Lung microvascular endothelial cell (primary cell): ENCODE measurements at places on chromosomes 3 and 15. TPM values are rescaled to one million over a fixed set of nuclear protein-coding genes. Genes with fewer than 3 reads are reported as not detected.

GRCh38 chr15:95091444-95091843, 860.1 kb downstream of the MCTP2 start:
- no peak for DNase-seq

The CYP11A1 gene
- not detected in 2 replicates for total RNA-seq

DNA sequence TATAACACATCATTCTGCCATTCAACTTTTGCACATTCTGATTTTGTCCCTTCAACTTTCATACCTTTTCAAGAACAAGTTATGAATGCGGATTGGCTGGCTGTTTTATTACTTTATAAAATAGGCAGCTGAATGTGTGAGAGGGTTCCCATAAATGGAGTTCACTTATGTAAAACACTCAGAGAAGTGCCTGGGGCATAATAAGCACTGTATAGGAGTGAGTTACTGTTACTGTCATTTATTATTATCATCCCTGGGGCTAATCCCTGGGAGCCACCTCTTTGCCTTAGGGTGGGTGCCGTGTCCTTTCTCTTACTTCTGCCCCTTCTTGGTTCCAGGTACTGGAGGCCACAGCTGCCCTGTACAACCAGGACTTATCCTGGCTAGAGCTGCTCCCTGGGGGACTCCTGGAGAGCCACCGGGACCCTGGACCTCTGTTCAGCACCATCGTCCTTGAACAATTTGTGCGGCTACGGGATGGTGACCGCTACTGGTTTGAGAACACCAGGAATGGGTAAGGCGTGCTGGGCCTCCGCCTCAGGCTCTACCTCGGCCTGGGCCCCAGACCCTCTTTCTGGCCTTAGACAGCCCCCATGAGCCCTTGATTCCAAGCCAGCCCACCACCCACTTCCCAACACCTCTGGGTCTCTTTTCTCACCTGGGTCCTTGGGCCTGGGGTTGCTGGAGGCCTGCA, 10.9 kb downstream of the DUOX1 start:
- DNase-seq = no peak

The DNAH12 gene
- total RNA-seq = under 0.01 TPM in 1 of 2 replicates, not detected in the other

DNA sequence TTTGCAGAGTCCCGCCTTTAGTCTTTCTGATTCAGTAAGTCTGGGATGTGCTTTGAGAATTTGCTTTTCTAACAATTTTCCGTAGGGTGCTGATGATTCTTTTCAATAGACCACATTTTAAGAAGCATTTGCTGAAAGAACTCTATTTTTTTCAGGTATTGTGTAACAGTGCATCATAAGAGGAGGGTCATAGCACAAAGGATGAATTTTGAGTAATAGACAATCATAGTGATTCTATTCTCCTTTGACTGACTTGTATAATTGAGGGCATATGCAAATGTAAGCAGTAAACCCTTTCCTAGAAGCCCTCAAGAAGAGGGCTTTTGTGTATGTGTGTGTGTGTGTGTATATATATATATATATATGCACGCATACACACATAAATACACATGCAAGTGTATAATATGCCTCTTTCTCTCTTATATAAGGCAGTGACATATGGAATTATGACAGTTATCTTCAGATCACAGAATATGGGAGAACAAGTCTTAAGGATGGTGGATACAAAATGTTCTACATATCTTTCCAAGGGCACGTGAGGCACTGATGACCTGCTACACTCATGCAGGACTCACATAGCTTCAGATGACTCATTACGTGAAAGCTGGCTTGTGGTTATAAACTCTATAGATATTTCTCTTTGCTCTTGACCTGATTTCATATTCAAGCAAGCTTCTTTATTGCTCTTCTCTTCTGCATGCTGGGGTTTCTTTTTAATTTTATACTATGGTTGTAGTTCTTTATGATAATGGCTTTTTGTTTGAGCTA, 6.5 kb upstream of the PLSCR1 start:
- DNase-seq = no peak

The GOLGA6B gene
- total RNA-seq = not detected in 2 replicates

The SLC28A1 gene
- total RNA-seq = not detected in 2 replicates

- DNase-seq = peak; percentile 4
Observed at GRCh38 chr3:4504340-4505261, 11.5 kb downstream of the ITPR1 start.

DNA sequence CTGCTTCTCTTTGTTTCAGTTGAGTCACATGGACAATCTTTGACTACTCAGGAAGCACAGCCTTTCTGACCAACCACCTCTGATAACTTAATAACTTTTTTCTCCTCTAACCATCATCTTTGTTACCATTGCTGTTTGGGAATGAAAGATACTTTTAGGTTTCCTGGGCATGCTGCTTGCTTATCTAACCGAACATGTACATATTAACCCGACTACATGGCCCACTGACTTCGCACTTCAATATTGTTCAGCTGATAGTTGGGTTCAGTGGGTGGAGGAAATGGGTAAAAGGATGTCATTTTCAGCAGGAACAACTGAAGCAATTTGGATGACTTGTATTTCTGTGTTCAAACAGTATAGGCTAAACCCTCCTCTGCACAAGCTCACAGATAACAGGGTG, 214.3 kb downstream of the SQOR start:
- DNase-seq = no peak
